Mesenteric fat pad (tissue), 1 donor: ENCODE measurements at places on chromosomes 12 and 14.

GRCh38 chr12:89468648-89469326 lies 55.8 kb downstream of the GALNT4 start:
- DNase-seq = no peak

DNA sequence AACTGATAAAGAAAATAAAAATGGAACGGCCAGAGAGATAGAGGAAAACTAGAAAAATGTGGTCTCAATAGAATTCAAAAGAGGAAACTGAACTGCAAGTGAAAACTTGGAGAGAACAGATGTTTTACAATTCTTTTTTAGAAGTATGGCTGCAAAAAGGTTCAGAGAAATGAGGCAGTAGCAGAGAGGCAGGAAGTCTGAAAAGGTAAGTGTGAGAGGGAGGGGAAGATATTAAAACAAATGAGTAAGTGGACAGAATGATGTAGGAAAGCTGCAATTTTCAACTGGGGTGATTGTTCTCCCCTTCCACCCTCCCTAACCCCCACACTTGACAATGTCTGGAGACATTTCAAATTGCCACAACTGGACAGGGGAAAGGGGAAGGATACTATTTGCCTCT lies 12.9 kb downstream of the BTBD7 start:
- DNase-seq = no peak

DNA sequence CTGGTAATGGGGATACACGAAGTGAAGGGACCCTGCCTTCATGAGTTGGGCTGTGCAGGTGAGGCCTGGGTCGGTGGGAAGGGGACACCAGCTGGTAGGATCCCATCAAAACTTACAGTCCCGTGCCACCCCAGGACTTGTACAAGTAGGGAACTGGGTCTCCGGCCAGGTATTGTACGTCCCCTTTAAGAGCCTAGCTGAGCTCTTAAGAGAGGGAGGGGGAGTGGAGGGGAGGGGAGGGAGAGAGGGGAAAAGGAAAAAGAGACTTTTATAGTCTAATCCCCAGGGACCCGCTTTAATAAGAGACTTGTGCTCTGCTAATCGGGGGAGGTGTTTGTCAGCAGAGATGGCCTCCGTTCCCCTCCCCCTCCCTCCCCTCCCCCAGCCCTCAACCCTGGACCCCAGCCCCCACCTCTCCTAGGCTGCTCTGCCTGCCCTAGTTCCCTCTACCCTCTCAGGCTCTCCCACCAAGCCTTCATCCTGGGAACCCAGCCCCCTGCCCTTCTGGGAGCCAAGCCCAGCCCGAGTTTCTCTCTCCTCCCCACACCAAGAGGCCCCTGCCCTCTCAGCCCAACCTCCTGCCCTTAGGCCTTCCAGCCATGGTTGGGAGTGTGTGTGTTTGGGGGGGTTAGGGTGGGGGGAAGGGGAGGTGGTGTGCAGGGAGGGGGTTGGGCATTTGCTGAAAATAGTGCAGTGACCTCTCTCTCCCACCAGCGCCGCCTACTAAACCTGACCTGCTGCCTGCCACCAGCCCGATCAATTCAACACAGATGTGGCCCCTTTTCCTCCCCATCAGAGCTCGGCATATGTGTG lies 2.6 kb downstream of the GDF11 start:
- DNase-seq = no peak

- DNase-seq = peak; percentile 89
These were observed 18.0 kb downstream of the ACACB start for GRCh38 chr12:109134186-109134917.

DNA sequence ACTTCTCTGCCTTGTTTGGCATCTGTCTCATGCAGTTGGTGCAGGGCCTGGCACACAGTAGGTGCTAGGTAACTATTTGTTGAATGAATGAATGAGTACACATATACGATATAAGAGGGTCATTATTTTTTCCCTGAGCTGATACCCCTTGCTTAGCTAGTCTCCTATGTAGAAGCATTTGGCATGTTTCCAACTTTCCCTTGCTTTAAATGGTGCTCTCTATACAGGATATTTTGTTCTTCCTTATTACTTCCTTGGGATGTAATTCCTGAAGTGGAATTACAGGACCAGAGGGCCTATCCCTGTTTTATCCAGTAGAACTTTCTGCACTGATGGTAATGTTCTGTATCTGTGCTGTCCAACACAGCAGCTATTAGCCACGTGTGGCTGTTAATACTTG lies 250.1 kb upstream of the PWP1 start:
- DNase-seq = no peak

DNA sequence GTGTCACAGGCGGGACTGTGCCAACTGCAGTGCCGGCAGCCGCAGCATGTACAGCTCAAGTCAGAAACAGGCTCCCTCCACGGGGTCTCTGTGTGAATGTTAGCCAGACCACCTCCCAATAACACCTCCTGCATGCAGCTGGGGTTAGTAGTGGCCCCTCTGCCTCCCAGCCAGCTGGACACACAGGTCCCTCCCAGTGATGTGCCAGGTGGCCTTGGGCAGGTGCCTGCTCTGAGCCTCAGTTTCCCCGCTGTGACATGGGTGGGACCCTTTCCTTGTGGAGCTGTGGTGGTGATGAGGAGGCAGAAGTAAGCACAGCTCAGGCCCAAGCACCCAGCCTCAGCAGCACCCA lies 139.9 kb downstream of the ADGRD1 start:
- no peak for DNase-seq

- DNase-seq = no peak
These were observed 525 bp upstream of the GPR68 start for GRCh38 chr14:91245029-91245428.

DNA sequence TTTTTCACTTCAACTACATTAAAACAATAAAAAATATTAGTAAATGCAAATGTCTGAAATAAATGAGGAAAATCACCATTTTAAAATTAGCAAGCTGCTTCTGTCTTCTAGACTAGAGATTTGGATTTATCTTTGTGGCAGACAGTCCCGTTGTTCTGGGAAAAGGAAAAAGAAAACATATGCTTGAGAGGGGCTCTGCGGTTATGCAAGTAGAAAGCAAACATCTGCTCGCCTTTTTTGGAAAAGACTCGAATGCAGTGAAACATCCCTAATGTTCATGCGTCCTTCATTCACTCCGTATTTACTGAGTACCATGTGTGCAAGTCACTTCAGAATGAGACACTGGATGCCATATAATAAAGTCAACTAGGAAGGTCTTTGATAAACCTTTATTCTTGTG lies 44.9 kb downstream of the IFNG start:
- no peak for DNase-seq

GRCh38 chr14:78242086-78242485 lies 71.9 kb downstream of the NRXN3 start:
- no peak for DNase-seq

GRCh38 chr14:43012817-43013216 lies 1406.1 kb downstream of the LRFN5 start:
- no peak for DNase-seq

GRCh38 chr14:72336311-72336980 lies 404.2 kb downstream of the RGS6 start:
- DNase-seq = no peak

DNA sequence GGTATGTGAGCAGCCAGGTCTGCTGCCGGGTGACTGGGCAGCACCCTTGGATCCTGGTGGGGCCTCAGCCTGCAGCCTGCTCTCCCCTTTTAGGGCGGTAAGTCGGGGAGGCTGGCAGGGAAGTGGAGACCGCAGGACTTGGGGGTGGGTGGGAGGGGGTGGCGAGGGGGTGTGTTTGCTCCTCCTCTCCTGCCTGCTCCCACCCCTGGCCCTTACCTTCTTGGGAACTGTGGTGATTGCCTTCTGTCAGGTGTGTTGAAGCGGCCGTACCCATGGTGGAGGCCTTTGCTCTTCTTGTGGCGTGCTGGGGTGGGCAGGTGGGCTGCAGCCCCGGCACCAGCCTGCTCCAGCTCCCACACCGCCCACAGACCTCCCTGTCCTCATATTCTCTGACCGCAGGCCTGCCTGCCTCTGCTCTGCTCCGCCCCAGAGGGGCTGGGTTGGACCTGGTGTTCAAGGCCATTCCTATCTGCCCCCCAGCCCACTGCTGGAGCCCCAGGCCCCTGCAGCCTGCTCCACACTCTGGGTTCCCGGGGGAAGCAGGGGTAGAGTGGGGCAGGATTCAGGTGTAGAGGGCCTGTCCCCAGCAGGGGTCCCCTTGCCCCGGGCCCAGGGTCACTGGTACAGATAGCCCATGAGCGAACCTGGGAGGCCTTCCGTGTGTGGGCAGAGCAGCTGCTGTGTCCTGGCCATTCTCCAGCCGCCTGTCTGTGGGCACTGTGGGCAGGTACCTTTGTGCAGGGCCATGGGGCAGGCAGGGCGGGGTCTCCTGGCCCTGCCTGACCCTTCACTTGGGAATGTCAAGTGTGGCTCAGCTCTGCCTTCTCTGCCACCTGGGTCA lies 5.2 kb downstream of the TEDC1 start:
- DNase-seq = no peak

DNA sequence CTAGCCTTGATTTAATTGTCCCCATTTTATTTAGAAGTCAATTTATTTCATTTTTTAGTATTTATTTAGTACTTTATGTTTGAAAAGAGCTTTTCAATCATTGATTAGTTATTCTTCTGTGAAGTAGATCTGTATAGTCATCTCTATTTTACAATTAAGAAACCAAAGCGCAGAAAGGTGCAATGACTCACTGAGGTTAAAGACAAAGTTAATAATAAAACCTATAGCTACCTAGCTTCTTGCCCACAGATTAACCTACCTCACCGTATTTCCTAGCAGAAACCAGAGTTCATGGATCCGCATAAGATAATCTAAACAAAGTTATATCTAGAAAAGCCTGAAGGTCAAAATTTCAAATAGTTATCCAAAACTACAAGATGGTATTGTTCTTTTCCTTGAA lies 176.4 kb downstream of the GRIN2B start:
- DNase-seq = no peak

DNA sequence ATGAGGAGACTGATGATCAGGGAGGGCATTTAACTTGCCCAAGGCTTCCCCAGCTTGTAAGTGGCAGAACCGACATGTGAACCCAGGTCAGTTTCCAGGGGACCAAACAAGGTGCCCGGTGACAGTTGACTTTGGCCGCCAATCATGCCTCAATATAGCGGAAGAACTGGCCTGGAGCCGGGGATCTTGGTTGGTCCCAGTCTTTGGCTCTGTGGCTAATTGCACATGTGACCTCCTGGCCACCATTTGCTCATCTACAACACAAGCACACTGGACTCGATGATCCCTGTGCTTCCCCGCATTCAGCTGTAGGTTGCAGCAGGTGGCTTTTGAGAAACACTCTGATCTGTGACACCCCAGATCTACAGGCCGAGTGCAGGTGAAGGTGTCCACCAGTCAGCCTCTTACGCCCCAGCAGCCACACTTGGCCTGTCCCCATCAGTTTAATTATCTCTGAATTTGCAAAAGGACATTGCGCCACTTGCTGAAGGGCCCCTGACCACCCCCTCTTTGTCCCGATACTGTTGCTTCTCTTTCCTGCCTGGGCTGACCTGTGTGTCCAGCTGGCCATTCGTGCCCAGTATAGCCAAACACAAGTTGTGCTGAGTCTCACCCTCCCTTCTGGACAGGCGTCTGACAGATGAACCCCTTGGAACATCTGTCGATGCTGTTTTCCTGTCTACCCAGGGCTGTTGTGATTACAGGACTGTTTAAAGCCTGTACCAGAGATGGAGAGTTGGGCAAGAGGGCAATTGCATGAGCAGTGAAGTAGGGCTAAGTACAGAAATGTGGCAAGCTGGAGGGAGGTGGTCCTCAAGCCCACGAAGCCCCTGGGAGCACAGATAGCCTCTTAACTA lies 14.1 kb downstream of the ACACB start:
- DNase-seq = peak; percentile 81

GRCh38 chr12:128817111-128818015 lies 6.4 kb downstream of the SLC15A4 start:
- DNase-seq = no peak

GRCh38 chr12:58819345-58819744 lies 101.0 kb downstream of the LRIG3 start:
- no peak for DNase-seq

- DNase-seq = no peak
These were observed 15.1 kb upstream of the PPFIBP1 start for GRCh38 chr12:27508736-27509431.

- no peak for DNase-seq
These were observed 5.1 kb upstream of the DYNC1H1 start for GRCh38 chr14:101959277-101959676.

DNA sequence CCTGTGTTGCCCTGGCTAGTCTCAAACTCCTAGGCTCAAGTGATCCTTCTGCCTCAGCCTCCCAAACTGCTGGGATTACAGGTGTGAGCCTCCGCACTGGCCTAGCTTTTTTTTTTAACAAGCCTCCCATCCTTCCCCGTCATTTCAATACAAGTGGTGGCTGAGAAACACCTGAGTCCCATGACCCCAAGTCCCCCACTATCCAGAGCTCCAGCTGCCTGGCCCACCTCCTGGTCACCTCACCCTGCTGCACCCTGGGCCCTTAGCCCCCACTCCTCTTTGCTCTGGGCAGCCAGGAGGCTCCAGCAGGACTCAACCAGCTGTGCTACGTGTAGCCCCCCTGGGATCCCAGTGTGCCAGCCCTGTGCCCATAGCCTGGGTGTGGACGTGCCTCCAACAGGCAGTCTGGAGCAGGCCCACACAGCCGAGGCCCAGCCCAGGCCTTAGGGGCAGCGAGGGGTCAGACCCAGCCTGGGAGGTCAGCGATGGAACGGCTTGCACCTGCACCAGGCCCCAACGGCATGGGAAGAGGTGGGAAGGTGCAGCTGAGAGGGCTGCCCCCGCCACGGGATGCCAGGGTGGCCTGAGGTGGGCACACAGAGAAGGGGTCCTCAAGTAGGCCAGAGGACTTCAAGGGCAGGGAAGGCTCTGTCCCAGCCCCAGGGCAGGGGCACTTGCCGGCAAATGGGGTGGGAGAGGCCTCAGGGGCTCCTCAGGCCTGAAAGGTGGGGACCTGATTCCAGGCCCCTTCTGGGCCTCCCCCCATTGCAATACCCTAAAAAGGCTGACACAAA lies 6.5 kb downstream of the AHNAK2 start:
- DNase-seq = no peak

GRCh38 chr12:122064780-122065588 lies 13.6 kb upstream of the MLXIP start:
- no peak for DNase-seq

GRCh38 chr12:4279198-4279690 lies 5.7 kb downstream of the CCND2 start:
- DNase-seq = peak; percentile 35

GRCh38 chr12:73372856-73373255 lies 1100.7 kb downstream of the TRHDE start:
- DNase-seq = no peak

GRCh38 chr12:30218073-30218472 lies 434.3 kb upstream of the TMTC1 start:
- DNase-seq = no peak

- no peak for DNase-seq
These were observed 200.1 kb downstream of the DAD1 start for GRCh38 chr14:22388669-22389595.

DNA sequence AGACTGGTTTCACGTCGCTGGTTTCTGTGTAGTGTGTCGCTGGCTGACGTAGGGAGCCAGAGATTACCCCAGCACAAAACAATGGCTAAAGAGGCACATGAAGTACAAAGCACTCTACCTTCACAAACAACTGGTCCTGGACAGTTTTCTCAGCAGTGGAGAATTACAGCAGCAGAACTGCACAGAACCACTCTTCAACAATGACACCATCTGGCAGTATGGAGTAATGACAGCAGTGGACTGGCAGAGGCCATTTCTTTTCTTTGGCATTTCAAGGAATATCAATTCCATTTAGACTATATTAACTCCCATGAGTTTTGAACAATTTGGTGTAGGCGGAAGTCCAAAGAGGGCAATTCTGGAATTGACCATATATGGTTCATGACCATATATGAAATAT lies 1074.1 kb downstream of the AACS start:
- no peak for DNase-seq
